ENCODE measurements at places on chromosomes 6 and 20.

DNA sequence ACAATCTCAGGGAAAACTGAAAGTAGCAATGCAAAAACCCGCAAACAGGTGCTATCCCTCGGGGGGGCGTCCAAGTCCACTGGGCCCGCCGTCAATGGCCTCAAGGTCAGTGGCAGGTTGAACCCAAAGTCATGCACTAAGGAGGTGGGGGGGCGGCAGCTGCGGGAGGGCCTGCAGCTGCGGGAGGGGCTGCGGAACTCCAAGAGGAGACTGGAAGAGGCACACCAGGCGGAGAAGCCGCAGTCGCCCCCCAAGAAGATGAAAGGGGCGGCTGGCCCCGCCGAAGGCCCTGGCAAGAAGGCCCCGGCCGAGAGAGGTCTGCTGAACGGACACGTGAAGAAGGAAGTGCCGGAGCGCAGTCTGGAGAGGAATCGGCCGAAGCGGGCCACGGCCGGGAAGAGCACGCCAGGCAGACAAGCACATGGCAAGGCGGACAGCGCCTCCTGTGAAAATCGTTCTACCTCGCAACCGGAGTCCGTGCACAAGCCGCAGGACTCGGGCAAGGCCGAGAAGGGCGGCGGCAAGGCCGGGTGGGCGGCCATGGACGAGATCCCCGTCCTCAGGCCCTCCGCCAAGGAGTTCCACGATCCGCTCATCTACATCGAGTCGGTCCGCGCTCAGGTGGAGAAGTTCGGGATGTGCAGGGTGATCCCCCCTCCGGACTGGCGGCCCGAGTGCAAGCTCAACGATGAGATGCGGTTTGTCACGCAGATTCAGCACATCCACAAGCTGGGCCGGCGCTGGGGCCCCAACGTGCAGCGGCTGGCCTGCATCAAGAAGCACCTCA lies 166.3 kb downstream of the DTNBP1 start:
- DNase-seq, result no peak

DNA sequence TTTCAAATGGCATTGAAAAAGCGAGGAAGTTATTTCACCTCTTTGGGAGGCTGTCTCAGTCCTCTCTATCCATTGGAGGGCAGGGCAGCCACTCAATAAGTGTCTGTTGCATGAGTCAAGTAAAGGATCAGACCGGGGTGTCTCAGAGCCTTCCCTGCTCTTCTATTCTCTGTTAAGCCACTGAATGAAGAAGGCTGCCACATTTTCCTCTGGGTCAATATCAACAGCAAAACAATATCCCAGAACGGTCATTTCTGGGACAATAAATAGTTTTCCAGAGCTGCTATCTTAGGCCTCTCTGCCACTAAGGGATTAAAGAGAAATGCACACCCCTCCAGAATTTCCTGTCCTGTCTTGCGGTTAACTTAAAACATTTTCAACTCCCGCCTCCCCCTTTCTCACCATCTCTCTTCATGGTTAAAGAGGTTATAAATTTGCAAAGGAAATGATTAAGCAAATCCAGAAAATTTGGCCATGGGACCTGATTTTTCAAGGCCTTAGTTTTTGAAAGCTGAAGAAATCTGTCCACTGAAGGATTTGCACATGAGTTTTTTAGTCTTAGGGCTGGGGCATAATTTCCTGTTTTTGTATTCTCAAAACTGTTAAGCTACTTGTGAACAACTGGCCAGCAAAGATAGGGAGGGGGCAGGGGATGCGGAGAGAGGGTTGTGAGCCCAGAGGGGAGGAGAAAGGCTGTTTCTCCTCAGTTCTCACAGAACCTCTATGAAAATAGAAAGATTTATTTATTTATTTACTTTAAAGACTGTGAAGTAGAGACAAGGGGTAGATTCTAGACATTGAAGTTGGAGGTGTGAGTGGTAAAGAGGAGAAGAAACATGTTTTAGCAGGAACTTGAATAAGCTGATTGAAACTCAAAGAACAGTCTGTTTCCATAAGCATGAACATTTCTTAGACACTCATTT lies 135.7 kb downstream of the BCAS1 start:
- DNase-seq, result no peak

DNA sequence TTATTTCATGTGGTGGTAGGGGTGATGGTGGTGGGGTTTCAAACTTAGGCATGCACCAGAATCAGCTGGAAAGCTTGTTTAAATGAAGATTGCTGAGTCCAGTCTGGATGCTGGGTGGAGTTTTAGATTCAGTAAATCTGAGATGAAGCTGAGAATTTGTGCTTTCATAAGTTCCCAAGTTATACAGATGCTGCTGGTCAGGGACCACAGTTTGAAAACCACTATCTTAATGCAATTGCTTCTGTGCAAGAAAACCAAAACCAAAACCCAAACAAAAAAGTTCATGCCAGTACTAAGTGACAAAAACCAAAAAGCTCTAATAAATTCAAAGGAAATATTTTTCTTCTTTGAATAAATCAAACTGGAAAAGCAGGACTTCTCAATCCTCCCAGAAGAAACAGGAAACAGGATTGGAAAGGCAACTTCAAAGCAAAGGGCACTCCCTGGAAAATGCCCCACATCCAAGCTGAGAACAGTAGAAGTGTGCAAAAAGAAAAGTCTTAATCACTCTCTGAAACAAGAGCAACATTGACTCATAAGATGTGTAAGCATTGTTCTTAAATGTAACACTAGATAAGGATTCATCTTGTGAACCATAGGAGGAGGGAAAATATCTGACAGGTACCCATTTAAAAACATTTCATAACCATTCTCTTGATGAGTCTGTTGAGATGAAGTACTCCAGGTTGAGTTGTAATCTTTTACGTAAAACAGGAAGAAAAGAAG lies 481.5 kb upstream of the HSF2 start:
- DNase-seq, result no peak

- DNase-seq, result no peak
Measured at GRCh38 chr20:19828232-19828631, 70.2 kb downstream of the RIN2 start.

GRCh38 chr6:1672379-1672778 lies 62.7 kb downstream of the FOXC1 start:
- DNase-seq, result no peak

DNA sequence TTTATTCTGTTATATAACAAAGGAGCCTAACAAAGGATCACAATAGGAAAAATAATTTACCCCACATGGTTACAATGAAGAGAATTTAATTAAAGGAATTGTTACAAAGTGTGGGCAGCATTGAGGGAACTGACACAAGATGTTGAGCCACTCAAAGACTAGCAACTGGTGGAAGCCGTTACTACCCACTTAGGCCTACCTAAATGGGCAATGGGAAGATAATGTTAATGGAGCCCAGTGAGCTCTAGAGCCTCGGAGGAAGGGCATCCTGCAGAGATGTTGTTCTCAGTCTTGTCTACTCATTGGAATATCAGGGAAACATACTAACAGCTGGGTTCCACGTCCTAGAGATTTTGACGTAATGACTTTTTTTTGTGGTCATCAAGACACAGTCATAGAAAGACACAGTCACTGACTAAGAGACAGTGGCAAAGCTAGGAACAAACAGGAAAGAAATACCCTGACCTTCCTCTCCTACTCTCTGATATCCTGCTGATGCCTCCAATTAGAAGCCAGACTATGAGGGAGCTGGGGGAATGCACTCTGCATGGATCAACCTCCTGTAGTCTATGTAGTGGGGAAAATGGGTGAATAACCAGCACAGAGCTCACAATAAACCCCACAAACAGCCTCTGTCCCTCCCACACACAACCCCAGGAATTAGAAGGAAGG lies 523.8 kb upstream of the FLRT3 start:
- DNase-seq, result no peak

- DNase-seq, result no peak
Measured at GRCh38 chr20:18639501-18639979, 51.7 kb downstream of the DTD1 start.

DNA sequence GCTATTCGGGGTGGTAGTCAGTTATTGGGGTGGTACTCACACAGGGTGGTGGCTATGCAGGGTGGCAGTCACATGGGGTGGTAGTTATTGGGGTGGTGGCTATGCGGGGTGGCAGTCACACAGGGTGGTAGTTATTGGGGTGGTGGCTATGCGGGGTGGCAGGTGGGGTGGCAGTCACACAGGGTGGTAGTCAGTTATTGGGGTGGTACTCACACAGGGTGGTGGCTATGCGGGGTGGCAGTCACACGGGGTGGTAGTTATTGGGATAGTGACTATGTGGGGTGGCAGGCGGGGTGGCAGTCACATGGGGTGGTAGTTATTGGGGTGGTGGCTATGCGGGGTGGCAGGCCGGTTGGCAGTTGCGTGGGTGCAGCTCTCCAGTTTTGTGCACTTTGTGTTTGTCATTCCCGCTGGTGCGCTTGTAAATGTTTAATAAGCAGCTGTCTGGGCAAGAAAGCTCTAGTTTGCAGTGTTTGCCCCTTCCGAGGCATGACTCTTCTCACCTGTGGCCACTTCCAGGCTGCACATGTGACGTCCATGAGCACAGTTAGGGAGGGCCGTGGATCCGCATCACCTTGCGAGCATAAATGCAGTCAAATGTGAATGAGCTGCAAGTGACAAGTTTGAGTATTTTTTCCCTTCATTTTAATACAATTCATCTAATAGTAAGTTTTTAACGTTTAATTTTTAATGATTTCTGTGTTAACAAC lies 219.0 kb upstream of the CST7 start:
- no peak for DNase-seq

- no peak for DNase-seq
Measured at GRCh38 chr20:1858871-1859270, 36.3 kb upstream of the SIRPA start.

GRCh38 chr6:152380351-152380767 lies 256.8 kb downstream of the SYNE1 start:
- no peak for DNase-seq

DNA sequence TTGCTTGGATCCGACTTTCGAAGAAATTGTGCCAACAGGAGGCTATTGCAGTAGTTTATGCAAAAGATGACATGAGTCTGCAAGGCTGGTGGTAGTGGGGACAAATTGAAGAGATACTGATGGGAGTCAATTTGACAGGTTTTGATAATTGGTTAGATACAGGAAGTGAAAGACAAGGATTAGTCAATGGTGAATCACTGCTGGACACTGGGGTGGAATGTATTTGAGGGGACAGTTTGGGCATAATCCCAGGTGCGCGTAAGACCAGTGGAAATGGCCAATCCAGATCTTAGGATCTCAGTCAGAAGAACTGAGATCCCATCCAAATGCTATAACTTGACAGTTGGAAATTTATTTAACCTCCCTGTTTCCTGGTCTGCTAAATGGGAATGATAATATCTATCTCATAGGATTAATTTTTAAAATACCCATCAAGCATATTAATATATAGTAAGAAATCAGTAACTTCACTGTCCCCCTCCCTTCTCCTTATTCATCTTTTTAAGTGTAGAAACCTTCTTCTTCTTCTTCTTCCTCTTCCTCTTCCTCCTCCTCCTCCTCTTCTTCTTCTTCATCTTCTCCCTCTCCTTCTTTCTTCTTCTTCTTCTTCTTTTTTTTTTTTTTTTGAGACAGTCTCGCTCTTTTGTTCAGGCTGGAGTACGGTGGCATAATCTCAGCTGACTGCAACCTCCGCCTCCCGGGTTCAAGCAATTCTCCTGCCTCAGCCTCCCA lies 30.9 kb upstream of the ERVFRD-1 start:
- no peak for DNase-seq

- no peak for DNase-seq
Measured at GRCh38 chr20:38302786-38303185, 1.2 kb upstream of the BPI start.

GRCh38 chr6:83086751-83087150 lies 19.3 kb downstream of the DOP1A start:
- DNase-seq, result no peak

- DNase-seq, result no peak
Measured at GRCh38 chr6:159633196-159633595, 59.8 kb downstream of the SOD2 start.

DNA sequence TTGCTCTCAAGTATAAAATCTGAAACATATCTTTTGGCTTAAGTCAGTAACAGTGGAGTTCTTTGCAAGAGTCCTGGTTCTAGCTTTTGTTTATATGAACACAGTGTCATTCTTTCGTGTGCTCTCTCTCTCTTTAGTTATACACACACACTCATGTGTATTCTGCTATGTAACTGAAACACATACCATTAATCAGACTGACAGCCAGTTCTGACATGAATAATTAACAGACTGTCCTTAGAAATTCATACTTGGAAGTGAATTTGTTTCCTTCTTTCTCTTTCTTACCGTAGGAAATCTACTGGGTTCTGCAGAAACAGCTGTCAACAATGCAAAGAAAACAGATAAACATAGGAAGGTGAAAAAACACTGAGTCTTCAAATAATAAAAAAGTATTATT lies 2.5 kb downstream of the MCM9 start:
- DNase-seq, result no peak

- DNase-seq, result no peak
Measured at GRCh38 chr6:5202206-5202605, 58.5 kb downstream of the LYRM4 start.

DNA sequence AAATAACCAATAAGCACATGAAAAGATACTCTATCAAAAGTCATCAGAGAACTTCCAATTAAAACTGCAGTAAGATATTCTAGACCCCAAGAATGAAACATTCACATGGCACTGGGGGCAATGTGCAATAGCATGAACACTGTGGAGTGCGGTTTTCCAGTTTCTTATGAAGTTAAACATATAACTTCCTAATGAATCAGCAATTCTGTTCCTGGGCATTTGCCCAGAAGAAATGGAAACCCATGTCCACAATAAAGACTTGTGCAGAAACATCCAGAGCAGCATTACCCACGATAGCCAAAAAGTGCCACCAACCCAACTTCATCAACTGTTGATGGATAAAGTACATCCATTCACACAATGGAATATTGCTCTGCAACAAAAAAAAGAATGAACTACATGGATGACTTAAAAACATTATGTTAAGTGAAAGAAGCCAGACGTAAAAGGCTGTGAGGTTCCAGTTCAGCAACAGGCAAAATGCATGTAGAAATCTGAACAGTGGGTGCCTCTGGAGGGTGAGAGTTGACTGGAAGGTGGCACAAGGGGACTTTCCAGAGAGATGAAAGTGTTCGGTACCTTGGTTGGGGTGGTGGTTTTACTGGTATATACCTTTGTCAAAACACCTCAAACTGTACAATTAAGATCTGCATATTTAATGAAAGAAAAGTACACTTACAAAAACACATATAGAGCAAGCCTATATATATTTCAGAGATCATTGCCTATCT lies 207.2 kb upstream of the ECI2 start:
- DNase-seq, result no peak

GRCh38 chr20:32682508-32682987 lies 8.8 kb upstream of the C20orf203 start:
- no peak for DNase-seq

DNA sequence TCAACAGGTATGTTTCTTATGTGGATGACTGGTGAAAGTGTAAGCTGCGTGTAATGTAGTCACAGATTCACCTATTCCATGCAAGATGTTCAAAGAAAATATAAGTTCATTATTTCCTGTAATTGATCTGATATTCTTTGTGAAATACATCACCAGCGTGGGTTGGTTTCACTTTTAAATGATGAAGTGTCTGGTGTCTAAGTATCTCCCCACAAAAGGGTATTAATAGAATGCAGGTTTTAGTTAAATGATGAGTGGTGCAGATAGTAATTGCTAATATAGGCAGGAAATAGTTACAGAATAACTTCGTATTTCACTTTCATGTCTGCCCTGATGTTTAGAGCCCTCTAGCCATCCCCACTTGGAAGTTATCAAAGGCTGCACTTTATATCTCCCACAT lies 22.2 kb downstream of the PGBD1 start:
- DNase-seq, result no peak

Data from stimulated activated CD8-positive, alpha-beta memory T cell treated with anti-CD3 and anti-CD28 coated beads, Interleukin-15, amount 100 ng/mL, for 24 hours (primary cell).